Stimulated activated CD4-positive, alpha-beta T cell treated with anti-CD3 and anti-CD28 coated beads, Interleukin-15, amount 100 ng/mL, for 24 hours (primary cell): ENCODE measurements at places on chromosomes 13 and 19.

DNA sequence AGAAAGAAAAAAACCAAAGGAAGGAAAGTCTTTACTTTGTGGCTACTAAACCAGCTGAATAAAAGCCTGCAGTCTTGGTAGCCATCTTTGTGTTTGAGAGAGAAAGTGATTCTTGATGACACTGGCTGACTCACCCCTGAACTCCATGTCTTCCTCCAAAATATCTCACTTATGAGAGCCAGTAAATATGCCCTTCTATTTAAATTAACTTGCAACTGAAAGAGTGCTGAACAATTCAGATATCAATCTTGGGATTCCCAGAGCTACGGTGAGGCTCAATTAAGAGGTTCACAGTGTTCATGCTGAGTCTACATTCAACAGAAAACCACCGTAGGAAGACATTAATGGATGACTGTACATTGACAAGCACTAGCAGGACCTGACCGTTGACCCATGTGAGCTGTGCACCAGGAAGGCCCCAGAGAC is 57.9 kb downstream of the KCTD12 start:
- DNase-seq: peak; percentile 16

- DNase-seq: no peak
Measured at GRCh38 chr13:28273919-28274318, 135.6 kb downstream of the PAN3 start.

GRCh38 chr19:16325641-16326400 is 1.2 kb downstream of the KLF2 start:
- peak; percentile 50 for DNase-seq

DNA sequence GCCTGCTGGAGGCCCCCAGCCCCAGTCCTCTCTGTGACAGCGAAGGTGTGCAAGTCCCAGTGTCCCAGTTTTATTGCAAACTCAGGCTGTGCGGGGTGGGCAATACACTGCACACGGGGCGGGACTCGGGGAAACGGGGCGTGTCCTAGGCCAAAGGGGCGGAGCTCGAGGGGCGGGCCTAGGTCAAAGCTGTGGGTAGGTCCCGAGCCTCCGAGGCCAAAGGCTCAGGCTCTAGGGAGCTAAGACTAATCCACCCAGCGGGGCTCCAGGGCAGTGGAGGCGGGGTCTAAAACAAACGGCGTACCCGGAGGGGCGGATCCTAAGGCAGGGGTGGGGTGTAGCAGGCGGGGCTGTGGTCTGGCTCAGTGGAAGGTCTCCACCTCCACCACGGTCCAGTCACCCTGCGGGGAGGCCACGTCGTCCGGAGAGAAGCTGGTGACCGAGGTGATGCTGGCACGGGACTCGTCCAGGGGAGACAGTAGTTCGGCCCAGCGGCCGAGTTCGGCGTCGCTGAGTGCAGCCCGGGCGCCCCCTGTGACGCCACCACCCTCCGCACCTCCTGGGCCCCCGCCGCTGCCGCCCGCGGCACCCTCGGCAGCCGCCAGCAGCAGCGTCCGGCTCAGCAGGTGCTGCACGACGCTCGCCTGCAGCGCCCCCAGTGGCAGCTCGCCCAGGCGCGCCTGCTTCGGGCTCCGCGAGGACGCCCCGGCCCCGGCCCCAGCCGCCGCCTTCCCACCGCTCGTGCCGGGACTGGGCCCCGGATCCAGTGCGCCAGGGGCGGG is 5.3 kb downstream of the PRR36 start:
- DNase-seq: peak; percentile 87

DNA sequence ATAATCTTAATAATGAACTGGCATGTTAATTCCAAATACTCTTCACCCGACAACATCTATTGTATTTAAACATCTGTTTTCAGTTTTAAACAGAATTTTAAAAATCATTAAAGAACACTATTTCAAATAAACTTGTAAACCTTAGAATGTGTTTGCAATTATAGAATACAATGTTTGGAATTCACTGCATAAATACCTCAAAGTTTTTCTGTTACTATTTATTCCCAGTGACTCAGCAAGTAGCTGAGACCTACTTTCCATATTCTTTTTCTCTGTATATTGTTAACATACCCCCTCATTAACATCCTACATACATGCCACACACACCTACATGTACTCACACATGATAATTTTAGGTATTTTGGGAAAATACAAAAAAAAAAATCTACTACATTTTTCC is 1134.3 kb downstream of the SLITRK1 start:
- DNase-seq: no peak

DNA sequence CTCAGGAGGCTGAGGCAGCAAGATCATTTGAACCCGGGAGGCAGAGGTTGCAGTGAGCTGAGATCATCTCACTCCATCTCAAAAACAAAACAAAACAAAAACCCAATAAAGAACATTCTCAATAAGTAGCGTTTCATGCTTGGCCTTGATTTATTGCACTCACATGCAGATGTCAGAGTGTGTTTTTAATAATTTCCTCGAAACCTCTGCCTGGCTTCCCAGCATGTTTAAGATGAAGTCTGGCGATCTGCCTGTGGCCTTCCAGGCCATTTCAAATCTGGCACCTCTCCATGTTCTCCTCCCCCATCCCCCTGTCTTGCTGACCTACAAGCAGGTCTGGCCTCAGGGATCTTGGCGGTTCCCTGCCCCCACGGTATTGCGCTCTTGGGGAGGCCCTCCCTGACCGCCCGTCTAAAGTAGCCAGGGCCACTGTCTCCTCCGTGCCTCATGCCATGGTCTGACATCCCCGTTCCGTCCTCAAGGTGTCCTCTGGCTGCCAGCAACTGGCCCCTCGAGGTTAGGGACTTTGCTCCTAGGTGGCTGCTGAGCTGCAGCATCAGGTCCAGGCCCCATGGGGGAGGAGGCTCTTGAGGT is 1.6 kb downstream of the WDR88 start:
- DNase-seq: no peak

DNA sequence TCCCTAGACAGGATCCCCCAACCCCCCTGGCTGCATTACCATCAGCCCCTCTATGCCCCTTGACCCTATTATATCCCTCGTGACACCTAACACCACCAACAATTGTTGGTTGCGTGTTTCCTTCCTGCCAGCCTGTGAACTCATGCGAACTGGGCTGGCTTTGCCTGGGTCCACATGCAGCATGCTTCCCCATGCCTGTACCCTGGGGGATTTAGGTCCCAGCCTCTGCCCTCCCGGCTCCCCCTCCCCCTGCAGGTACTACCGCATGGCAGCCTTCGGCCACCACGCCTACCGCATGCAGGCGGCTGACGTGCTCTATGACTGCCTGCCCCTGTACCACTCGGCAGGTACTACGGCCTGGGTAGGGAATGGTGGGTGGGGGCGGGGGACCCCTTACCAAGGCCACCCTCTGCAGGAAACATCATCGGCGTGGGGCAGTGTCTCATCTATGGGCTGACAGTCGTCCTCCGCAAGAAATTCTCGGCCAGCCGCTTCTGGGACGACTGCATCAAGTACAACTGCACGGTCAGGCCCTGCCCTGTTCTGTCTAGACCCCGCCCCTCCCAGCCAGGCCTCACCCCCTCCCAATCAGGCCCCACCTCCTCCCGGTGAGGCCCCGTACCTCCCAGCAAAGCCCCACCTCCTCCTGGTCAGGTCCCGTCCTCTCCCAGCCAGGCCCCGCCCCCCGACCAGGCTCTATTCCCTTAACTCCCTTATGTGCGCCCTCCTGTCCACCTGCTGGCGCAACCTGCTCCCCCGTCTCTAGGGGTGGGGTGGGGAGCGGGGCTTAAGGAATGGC is 18.5 kb downstream of the SLC27A1 start:
- DNase-seq: peak; percentile 92

GRCh38 chr13:44169018-44169911 is 204.4 kb upstream of the SERP2 start:
- DNase-seq: no peak

DNA sequence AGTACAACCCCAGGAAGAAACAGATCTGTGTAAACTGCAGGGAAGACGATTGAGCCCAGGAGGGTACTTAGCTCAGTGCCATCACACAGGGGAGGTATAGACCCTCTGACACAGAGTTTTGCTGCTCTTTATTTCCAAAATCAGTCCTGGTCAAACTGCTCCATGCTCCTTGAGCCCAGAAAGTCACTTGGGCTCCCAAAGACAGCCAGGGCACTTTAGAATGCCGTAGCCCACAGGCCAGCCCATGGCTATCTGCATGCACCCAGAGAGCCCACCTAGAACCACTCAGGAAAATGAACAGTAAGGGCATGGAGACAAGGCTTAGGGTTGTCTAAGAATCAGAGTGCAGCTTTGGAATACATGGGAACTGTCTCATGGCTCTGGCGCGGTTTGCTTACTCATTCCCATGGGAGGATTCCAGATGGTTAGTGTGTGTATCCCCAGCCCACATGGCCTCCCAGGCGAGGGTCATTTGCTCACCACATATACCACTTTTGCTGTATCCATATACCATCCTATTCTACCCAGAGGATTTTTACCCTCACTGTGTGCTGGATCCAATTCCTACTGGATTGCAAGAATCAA is 14.7 kb upstream of the PDCD5 start:
- no peak for DNase-seq

GRCh38 chr13:27321468-27322431 is 51.1 kb downstream of the RASL11A start:
- peak; percentile 5 for DNase-seq

DNA sequence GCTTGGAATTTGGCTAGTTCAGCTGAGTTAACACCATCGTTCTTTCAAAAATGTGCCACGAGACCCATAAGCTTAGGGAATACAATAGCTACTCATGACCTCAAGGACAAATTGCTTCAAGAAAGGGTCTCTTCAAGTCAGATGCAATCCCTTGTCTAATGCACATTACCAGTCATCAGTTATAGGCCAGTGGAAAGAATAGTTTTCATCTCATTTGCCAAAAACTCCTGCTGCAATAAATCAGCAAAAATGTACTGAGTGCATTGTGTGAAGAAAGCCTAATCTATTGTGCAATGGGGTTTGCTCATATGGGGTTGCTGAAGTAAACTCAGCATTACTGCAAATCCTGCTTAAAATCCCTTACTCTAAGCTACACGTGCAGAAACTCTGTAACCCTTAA is 208.3 kb upstream of the NBEA start:
- DNase-seq: no peak

DNA sequence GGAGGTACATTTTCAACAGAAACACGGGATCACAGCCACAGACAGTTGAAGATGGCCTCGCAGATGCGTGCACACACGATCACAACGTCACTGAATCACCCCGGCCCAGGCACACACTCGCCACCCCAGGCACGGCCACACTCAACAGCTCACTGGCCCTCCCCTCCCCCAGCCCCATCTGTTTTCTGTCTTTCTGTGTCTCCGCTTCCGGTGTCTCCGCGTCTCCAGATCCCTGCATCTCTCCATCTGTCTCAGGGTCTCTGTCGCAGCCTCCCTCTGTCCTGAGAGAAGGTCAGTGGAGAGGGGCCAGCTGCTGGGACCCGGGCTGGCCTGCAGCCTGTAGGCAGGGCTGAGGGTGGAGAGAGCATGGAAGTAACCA is 3.8 kb upstream of the ATP1A3 start:
- peak; percentile 22 for DNase-seq

GRCh38 chr19:39196860-39197562 is at the start of gene NCCRP1:
TSS of gene NCCRP1 (plus strand) at chr19:39196964. CDS start at chr19:39196983, 19 bp downstream.
- DNase-seq: peak; percentile 12

DNA sequence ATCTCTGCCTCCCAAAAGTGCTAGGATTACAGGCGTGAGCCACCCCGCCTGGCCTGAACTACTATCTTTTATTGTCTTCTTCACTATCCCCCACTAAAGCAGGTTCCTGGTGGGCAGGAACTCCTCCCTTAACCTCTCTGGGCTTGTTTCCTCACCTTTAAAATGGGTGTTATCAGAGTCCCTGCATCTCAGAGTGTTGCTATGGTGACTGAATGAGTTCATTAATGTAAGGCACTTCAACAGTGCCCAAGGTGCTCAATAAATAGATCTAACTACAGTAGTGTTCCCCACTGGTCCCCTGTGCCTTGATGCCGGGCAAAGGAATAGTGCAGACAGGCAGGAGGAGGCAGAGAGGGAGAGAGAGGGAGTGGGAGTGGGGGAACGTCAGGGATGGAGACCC is 20.5 kb downstream of the CCDC97 start:
- no peak for DNase-seq

- DNase-seq: no peak
Measured at GRCh38 chr19:33486936-33487811, 34.4 kb downstream of the PEPD start.

GRCh38 chr13:30792285-30793000 is 57.1 kb downstream of the ALOX5AP start:
- no peak for DNase-seq

- no peak for DNase-seq
Measured at GRCh38 chr13:32443111-32443510, 15.2 kb upstream of the N4BP2L1 start.

DNA sequence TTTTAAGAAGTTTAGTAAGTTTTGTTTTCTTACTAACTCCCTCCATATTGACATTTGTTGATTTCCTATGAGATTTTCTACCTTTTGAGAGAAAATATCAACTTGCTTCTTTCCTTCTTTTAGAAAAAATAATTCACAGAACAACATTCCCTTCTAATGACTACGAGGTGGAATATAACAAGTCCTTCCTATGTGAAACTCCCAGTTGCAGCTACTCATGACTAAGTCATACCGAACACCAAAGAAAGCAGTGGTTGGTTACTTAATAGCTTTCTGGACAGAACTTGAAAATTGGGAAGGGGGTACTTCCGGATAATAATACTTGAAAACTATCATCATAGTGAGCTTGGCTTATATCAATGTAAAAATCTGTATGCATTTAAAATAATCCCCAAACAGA is 144.8 kb downstream of the DACH1 start:
- DNase-seq: no peak

DNA sequence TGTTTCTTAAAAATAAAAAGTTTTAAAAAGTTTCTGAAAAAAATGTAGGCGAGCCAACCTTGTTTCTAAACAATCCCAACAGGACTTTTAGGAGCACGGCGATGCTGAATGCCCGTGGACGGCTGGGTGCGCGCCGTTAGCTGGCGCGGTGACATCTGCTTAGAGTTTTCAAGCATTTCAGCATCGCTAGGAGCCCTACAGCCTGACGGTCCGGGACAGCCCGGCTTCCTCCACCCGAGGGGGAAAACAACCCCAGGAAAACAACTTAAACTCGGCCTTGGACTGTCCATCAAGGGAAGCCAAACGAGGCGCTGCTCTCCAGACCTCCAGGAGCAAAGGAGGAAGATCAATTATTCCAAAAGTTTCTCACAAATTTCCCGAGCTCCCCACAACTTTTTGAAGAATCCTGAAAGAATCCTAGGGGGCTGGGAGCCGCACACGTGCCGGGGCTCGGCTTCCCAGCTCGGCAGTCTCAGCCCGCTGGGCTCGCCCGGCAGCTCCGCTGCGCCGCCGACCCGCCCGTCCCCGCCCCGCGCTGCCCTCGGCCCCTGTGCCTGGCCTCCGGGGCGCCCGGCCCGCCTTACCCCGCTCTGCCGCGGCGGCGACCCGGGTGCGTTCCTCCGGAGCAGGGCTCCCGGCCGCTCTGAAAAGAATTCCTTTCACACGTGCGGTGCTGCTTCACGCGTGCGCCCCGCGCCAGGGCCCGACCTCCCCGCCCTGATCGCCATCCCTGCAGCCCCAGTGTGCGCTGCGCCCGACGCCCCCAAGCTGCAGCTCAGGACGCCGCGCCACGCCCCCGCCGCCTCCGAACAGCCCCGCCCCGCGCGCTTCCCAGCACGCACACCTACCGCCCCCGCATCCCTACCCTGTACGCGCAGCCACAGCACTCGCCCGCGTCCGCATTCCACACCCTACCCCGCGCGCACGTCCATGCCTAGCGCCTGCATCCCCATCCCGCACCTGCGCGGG is at the start of gene GJA3:
Gene GJA3 (minus strand): TSS at position 747 of the 969 bp plus-strand sequence. CDS start 17,764 bp downstream, outside the sequence.
- DNase-seq: peak; percentile 79

- DNase-seq: no peak
Measured at GRCh38 chr13:111383591-111384440, 63.4 kb downstream of the TEX29 start.

GRCh38 chr19:18939922-18940768 is 872 bp downstream of the HOMER3 start:
- peak; percentile 22 for DNase-seq
